D341Med (cell line): ENCODE measurements at places on chromosomes 2 and 18.

- no peak for DNase-seq
Observed at GRCh38 chr2:172105471-172106107, 2.9 kb upstream of the DLX2 start.

GRCh38 chr18:58859907-58860306, 4.8 kb upstream of the ZNF532 start:
- no peak for DNase-seq

- no peak for DNase-seq
Observed at GRCh38 chr2:126765395-126765794, 109.4 kb downstream of the GYPC start.

DNA sequence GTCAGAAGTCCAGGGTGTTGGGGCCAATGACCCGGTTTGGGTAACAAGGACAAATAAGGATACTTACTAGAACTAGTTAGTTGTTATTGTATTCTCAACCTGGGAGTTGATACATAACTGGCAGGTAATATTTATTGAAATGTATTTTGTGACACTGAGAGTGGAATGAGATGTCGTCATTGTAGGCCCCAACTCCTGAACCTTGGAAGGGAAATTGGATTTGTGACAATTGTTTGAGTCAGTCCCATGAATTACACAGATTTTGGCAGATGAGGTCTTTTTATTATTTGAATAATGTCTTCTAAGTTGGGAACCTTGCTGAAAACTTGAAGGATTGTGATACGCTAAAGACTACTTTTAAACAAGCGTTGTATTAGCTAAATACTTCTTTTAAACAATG, 5.1 kb downstream of the TIMM21 start:
- DNase-seq, result no peak

- no peak for DNase-seq
Observed at GRCh38 chr2:225536036-225536435, 136.5 kb downstream of the NYAP2 start.

DNA sequence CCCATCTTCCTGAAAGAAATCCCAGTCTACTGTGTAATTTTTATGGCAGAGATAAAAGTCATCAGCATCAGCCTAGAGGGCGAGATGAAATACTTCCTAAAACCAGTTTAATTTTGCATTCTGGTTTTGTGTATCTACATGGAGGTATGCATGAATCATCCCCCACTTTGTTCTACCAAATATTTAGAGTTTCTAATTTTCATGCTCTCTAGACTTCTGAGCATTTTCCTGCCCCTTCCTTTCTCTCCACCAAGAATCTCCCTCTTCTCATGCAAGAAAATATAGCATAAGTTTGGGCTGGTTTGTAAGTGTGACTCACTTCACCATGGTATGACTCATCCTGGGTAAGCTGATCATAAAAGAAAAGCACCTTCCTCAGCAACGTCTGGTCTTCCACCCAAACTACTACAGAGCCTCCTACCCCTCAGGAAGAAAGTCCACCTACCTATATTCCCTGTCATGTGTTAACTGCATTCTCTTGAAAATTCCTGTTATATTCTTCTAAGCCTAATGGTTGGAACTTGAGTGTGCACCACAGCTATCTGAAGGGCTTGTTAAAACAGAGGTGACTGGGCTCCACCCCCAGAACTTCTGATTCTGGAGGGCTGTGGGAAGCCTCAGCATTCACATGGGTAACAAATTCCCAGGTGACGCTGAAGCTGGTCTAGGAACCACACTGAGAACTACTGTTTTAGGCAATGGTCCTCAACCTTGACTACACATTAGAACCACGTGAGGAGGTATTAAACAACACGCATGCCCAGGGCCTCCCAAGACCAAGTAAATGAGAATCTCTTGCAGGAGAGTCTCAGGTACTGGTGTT, 37.4 kb upstream of the RAPGEF4 start:
- DNase-seq, result no peak

- DNase-seq, result no peak
Observed at GRCh38 chr18:73283788-73284187, 416.0 kb upstream of the NETO1 start.

DNA sequence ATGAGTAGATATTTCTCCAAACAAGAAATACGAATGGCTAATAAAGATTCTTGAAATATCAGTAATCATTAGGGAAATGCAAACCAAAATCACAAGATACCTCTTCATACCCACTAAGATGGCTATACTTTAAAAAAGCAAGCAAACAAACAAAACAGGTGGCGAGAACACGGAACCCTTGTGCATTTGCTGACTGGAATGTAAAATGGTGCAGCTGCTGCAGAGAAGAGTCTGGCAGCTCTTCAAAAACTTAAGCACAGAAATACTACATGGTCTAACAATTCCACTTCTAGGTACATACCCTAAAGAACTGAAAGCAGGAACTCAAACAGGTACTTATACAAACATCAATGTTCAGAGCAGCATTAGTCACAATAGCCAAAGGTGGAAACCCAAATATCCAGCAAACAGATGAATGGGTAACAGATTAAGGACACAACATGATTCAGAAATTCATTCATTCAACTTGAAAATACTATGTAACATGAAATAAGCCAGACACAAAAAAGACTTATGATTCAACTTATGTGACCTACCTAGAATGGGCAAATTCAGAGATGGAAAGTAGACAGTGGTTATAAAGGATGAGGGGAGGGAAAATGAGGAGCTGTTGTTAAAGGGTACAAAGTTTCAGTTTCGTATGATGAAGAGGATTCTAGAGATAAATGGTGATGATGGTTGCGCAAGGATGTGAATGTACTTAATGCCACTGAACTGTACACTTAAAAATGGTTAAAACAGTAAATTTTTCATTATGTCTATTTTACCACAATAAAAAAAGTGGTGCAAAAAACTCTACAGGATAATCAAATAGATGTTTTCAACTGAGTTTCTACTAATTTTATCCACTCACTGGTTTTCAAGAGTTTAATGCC, 26.9 kb upstream of the GPR75 start:
- no peak for DNase-seq

DNA sequence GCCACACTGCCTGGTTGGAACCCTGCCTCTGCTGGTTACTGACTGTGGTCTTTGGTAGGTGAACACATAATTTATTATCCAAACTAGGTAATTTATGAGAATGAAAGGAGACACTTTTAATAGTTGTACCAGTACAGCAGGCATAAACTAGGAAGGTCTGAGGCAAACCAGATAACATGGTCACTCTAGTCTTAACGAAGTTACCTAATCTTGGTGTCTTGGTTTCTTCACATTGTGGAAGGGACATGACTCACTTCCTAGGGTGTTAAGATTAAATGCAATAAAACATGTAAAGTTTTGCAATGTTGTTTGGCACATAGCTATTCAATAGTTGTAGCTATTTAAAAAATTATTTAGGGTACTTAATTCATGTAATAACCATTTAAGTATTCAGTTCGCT, 23.3 kb downstream of the SPTBN1 start:
- DNase-seq, result no peak

DNA sequence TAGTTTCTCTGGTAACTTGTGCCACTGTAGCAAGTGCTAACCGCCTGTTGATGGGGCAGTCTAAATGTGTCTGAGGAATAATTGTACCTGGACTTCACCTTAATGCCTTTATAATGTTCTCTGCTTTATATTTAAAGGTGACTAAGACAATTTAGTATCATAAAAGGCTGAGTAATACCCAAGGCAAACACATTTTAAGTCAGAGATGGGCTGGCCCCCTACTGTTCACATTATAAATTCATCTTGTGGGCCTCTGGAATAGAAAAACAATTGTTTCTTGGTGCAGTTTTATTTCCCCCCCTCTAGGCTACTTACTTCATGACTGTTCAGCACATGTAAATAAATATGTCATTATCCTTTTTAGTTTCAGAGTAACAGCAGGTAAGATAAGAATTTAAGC, 559.3 kb upstream of the PIK3C3 start:
- no peak for DNase-seq

DNA sequence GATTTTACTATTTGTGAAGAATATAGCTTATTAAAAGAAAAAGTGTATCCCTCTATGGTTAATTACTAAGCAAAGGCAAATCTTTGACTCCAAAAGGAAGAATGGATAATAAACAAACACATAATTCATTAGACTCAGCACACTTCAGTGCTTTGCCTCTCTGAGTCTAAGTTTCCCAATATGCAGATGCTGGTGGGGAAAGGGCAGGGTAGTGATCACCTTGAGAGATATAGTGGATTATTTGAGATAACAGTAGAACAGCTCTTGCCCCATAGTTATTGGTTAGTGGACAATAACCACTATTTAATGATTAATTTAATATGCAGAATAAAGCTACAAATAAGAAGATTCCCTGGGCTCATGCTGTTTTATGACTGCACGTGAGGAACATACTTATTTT, 98.2 kb upstream of the SLC8A1 start:
- DNase-seq, result no peak
